ENCODE measurements at places on chromosomes 2 and 18. TPM values are rescaled to one million over a fixed set of nuclear protein-coding genes. Genes with fewer than 3 reads are reported as not detected.

The CCDC102B gene
- 0.24 TPM for polyA plus RNA-seq

The RTP5 gene
- polyA plus RNA-seq = not detected

The NT5DC4 gene
- polyA plus RNA-seq = 5.0 TPM

DNA sequence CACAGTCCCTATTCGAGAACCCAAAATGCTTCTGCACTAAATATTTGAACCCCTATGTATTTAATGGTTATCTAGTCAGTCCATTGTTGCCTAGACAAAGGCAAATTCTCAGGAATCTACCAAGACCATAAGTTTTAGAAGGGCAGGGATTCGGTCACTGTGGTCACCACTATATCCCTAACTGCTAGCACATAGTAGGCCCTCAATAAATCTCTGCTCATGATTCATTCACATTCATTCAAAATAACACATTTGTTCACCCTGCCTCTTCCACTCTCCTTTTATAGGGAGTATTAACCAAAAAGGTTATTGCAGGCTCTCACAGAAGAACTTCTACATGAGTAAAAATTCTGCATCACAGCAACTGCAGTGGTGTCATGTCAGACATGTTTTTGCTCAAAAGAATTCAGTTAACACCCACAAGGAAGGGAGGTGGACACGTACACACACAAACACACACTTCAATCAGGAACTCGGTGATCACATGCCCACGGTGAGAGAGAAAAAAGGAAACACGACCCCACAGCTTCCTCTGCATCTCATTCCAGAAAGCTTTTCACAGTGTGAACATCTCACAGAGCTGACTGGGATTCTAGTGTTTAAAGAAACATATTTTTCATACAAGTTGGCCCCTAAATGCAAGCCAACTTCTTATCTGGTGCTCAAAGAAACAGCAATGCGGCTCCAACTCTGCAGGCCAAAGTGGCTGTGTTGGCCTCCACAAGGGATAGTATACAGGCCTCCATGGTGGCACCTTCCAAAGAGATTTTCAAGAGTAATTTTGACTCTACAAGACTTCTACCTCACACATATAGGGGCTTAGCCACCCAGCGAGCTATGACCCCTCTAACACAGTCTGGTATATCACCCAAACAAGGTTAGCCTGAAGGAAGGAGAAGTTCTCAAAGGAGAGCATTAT is 98.0 kb downstream of the ANKRD44 start:
- no peak for DNase-seq

GRCh38 chr18:58359218-58359617 is 269.7 kb downstream of the ALPK2 start:
- DNase-seq = no peak

- no peak for DNase-seq
Measured at GRCh38 chr2:240327566-240327965, 107.9 kb upstream of the GPC1 start.

DNA sequence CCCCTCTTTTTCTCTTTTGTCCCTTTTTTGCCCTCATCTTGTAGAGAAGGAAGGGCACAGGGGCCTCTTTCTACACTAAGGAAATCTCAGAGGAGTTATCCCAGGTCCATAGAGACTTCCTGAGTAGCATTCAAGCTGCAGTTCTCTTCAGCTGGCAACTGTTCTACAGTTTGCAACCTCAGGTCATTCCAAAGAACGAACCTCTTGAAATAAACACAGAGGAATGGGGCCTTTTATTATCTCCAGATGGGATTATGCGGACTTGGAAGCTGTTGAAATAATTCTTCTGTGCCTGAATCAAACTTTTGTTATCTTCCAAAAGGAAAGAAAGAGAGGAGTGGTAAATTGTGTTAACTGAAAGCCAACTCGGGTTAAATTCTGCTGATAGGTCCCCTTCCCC is 31.0 kb upstream of the NFE2L2 start:
- DNase-seq = no peak

Measured in K562 (cell line).